Astrocyte of the hippocampus (primary cell): ENCODE measurements at places on chromosomes 12 and 14.

GRCh38 chr12:9123781-9124382 is 8.2 kb upstream of the A2M start:
- no peak for DNase-seq

DNA sequence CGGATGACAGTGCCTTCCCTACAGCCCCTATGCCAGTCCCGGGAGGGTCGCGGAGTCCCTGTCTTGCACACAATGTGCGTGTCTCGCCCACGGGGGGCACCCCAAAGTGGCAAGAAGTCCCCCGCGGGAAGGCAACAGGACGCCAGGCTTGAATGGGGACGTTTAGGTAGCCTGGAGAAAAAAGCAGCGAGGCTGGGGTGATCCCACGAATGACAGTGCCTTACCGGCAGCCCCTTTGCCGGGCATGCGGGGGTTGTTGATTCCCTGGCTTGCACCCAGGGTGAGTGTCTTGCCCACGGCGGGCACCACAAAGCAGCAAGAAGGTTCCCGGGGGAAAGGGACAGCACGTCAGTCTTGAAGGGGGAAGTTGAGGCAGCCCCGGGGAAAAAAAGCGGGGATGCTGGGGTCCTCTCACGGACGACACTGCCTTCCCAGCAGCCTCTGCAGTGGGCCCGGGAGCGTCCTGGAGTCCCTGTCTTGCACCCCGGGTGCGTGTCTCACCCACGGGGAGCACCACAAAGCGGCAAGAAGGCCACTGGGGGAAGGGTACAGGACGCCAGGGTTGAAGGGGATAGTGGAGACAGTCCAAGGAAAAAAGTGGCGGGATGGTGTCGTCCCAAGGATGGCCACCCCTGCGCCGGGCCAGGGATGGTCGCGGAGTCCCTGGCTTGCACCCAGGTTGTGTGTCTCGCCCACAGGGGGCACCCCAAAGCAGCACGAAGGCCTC is 156.8 kb upstream of the ALG10B start:
- no peak for DNase-seq

GRCh38 chr12:26938701-26939062 is 412 bp downstream of the FGFR1OP2 start:
- DNase-seq = no peak

DNA sequence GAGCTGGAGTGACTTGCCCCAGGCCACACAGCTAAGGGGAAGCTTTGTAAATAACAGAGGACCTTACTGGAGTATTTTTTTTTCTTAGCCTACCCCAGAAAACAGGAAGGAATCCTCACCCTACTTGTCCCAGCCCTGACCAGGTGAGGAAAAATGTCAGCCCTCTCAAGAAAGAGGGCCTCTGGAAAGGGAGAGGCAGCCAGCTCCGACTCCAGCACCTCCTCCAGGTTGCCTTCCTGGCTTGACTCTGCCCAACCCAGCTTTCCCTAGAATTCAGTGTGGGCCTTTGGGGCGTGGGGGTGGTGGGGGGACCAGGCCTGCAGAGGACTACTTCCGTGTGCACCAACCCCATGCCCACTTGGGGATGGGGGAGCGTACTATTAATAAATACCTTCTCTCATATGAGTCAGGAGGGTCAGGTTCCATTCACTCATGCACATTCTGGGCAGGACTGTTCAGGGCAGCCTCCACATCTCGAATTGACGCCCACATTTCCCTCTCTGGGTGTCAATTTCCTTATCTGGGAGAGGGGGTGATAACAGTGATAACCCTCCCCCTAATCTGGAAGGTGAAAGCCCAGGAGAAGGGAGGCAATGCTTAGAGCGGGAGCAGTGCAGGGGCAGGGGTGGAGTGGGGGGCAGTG is 5.2 kb downstream of the RHOF start:
- DNase-seq = no peak

GRCh38 chr12:47803191-47803875 is 16.4 kb downstream of the HDAC7 start:
- no peak for DNase-seq

DNA sequence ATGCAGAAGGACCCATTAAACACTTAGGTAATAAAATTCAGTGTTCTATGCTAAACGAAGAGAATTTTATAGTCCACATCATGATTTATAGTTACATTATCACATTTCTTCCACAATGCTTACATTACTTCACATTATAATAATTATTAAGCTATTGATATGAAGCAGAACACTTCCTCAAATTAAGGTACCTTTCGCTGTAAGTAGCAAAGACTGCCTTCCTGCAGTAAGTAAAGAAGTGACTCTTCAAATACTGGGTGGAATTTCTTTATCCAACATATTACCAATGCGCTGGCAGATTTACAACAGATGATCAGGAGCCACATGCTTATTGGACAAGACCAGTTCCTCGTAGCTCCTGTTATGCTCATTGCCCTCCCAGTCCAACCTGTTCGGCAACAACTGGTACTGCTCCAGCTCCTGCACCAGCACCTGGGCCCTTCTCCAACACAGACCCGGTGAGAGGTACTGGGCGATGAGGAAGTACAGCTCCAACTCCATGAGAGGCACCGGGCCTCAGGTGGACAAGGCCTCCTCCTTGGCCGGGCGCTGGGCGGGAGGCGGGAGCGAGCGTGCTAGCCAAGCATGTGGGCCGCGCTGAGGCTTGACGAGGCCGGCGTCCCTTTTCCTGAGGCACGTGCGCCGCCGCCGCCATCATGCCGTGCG is 210.7 kb upstream of the ATP2B1 start:
- DNase-seq = no peak

GRCh38 chr14:68783408-68784225 is 9.2 kb downstream of the ZFP36L1 start:
- DNase-seq = no peak

- no peak for DNase-seq
These were observed 19.9 kb downstream of the RPS6KL1 start for GRCh38 chr14:74902941-74903705.

DNA sequence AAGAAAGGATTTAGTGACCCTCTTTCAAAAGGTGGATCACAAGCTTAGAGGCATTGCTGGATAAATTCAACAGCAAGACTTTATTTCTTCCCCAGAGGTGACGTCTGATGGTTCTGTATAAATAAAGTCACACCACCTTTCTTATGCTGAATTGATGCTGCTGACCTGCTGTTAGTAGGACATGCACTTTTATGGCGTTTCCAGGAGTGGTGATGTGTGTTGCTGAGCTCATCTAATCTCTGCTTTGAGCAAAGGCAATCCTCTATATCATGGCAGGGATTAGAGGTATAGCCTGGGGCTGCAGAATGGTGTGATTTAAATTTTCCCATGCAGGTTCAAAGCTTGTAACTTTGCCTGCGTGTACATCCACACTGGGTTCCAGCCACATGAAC is 94.9 kb downstream of the ETV6 start:
- DNase-seq = no peak

DNA sequence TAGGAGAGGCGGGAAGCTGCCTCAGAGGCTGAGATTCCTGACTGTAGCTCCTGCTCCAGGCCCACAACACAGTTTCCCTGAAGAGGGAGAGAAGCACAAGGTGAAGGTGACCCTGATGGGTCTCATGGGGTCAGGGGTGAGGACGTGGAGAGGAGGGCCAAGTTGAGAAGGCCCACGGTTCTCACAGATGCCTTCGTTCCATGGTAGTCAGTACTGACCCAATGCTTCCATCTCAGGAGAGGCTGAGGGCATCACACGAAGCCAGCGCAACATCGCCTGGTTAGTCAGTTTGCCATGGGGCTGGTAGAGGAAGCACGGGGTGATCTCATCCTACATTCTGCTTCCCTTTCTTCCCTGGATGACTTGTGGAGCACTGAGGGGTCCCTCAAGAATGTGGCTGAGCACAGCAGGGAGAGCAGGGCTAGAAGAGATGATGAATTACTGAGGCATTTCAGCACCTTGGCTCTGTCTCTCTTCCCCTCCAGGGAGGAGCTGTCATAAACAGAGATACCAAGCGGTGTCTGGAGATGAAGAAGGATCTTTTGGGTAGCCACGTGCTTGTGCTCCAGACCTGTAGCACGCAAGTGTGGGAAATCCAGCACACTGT is 51.9 kb downstream of the GALNT8 start:
- no peak for DNase-seq

DNA sequence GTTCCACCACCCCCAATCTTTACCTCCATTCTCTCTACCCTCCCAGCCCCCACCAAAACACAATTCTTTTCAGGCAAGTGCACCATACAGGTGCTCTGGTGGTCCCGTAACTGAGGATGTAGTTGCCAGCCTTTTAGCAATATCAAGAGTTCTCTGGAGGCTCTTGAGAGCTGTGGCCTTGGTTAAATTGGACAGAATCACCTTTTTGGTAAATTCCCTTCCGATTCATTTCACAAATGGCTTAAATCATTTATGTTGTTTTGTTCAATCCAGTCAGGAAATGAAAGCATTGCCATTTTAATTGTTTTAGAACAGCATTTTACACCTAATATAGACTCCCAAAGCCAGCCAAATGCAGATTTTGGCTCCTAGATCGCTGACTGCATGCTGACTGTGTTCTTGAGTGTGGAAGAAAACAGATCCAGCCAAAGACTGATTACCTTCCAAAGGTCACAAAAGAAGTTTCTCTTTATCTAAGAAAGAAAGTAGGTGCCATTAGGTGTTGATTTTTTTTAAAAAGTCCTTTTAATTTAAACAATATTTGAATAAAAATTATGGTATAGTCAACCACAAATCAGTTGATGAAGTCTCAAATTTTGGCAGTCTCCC is 25.6 kb downstream of the CRADD start:
- DNase-seq = peak; percentile 33

DNA sequence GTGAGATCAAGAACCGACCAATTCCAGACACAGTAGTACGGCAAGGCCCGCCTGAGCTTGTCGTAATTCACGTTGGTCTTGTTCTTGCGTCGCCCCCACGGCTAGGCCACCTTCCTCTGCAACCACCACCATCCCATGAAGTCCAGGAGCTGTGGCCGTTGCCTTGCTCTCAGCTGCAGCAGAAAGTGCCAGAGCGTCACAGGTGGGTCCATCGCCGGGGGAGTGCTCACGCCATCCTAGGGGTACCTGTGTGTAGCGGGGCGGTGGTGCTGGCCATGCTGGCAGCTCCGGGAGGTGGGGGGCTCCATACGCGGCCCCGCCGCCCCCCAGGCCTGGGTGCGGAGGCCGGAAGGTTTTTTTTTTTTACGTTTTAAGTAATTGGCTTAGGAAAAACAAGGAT is 23.1 kb downstream of the TMEM121 start:
- no peak for DNase-seq

DNA sequence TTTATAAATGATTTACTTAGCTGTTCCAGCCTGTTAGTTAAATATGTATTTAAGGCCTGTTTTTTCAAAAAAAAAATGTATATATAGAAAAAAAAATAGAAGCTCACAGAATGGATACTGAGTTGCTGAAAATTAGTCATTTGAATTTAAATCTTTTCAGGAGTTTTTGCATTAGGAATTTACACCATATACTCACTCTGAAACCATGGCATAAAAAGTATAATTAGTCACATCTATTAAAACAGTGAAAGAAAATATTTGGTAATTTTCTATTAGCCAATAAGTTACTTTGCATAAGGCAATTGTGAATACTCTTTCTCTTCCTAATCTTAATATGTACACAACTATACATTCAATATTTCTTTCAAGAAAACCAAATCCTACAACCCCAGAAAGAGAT is 51.9 kb downstream of the HMGA2 start:
- no peak for DNase-seq

GRCh38 chr14:42944284-42944683 is 1337.6 kb downstream of the LRFN5 start:
- DNase-seq = peak; percentile 25

- no peak for DNase-seq
These were observed 10.7 kb upstream of the CALCOCO1 start for GRCh38 chr12:53737951-53738405.

- peak; percentile 28 for DNase-seq
These were observed 11.5 kb downstream of the SYNDIG1L start for GRCh38 chr14:74414403-74415114.

DNA sequence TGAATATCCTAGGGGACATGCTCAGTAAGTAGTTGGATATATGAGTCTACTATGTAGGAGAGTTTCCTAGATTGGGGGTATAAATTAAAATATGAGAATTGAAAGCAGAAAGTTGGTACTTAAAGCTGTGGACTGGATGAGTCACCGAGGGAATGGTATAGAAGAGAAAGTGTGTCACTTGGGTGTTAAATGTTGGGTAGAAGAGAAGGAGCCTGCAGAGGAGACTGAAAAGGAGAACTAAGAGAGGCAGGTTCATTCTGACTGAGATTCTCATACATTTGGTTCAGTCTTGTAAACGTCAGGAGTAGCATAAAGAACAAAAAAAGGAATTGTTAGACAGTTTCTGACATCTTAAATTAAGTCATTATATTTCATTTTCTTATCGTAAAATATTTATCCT is 19.9 kb downstream of the LRRC9 start:
- no peak for DNase-seq

DNA sequence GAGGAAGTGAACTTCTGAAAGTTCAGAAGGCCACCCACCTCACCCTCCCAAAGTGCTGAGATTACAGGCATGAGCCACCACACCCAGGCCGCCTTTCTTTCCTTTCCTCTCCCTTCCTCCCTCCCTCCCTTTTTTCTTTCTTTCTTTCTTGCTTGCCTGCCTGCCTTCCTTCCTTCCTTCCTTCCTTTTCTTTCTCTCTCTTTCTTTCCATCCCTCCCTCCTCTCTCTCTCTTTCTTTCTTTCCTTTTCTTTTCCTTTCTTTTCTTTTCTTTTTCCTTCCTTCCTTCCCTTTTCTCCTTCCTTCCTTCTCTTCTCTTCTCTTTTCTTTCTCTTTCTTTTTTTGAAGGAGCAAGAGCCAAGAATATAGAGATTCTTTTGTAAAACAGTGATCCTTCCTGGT is 208.3 kb upstream of the HMGA2 start:
- DNase-seq = no peak

- DNase-seq = no peak
These were observed 125.0 kb upstream of the CCND2 start for GRCh38 chr12:4148418-4149056.

- no peak for DNase-seq
These were observed 44.0 kb upstream of the MEG3 start for GRCh38 chr14:100781952-100782351.
